ENCODE measurements at places on chromosomes 12 and 14.
A peak's percentile ranks its signal among the peaks of the same experiment; 100 is the strongest.

DNA sequence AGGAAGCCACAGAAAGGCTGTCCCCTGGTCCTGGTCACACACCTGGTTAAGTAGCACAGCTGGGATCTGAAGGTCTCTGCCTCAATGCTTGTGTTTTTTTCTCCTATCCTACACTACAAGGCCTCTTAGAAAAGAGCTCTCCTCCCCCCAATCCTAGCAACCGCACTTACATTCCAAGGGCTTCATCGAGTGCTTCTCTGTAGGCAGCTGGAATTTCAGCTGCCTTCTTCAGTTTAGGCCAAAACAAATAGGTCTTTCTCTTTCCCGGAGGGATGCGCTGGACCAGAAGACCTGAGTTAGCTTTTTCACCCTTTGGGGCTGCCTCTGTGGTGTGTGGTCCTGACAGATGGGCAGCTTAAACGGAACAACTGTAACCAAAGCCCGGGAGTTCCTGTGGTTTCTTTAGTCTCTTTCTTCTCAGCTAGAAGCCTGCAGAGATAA, 109.7 kb downstream of the GPATCH2L start:
- DNase-seq: no peak

GRCh38 chr12:121576851-121577391, 3.9 kb downstream of the KDM2B start:
- peak; percentile 95 for DNase-seq

DNA sequence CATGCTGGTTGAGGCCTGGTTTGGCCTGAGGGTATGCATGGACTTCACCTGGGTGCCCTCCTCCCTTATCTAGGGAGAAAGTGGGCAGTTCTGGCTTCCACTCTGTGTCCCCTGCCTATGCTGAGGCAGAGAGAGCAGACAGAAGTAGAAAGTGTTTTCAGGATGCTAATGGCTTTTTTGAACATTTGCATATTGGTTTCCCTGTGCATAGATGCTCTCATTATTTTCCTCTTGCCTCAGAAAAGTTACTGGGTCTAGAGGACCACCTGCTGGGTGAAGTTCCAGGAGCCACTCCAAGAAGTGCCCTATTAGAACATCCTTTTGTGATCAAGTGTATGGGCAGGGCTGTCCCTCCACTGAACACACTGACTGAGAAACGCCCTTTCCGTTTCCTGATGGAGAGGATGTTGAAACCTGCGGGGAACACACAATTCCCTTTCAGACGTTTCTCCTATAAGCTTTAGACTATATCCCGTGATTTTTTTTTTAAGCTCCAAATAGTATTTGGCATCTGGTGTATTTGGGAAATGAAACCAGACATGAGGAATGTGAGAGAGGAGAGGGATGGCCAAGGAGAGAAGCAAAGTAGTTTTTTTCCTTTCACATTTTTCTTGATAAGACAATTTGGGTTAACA, 66.6 kb downstream of the DAAM1 start:
- no peak for DNase-seq

DNA sequence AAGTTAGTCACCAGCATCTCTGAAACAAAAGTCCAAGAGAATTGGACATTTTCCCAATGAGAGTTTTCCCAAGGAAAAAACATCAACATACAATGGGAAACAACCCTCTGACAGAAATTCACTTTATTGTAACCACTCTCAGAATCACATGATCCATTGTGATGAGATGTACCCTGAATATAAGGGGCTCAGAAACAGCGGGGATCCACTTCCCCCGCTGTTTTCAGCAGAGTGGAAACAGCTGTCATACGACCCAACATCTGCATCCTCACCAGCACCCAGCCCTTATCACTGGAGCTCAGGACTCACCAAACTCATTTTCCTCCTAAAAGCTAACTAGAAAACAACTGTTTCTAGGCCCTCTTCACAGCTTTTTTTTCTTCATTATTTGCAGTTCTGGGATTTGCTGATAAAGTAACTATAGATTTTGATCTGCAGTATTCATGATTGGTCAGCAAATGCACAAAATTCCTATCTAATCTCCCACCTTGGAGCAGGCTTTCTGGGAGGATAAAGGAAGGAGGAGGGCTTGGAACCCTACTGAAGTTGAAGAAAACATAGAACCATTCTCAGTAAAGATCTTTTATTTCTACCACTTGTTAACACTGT, 31.3 kb downstream of the CORO1C start:
- no peak for DNase-seq

GRCh38 chr12:1252758-1253157, 261.7 kb downstream of the ERC1 start:
- DNase-seq: no peak

DNA sequence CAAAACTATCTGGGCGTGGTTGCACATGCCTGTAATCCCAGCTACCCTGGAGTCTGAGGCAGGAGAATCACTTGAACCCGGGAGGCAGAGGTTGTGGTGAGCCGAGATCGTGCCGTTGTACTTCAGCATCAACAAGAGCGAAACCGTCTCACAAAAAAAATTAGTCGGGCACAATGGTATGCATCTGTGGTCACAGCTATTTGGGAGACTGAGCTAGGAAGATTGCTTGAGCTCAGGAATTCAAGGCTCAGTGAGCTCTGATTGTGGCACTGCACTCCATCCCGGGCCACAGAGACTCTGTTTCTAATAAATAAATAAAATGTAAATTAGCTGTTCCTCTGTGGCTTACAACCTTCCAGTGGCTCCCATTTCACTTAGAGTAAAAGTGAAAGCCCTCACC, 28.0 kb downstream of the RCOR1 start:
- peak; percentile 79 for DNase-seq

GRCh38 chr12:128823216-128823915, 392 bp downstream of the SLC15A4 start:
- no peak for DNase-seq

GRCh38 chr14:94663965-94664704, 51.9 kb downstream of the SERPINA3 start:
- no peak for DNase-seq

DNA sequence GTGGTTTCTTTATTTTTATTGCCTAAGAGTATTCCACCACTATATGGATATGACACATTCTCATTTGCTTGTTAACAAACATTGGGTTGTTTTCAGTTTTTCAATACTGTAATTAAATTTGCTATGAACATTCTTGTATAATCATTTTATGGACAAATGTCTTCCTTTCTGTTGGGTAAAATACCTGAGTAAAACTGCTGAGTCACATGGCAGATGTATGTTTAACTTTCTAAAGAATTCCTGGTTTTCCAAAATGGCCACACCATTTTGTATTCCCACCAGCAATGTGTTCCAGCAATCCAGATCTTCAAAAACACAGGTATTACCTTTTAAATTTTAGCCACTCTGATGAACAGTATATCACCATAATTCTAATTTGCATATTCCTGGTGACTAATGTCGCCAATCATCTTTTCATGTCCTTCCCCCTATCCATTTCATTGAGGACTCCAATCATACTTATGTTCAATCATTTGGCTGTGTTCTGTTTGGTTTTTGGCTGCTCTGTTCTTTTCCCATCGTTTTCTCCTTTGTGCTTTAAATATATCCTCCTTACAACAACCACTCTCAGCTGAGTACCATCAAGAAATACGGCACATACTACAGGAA, 36.0 kb downstream of the CDK17 start:
- DNase-seq: no peak

DNA sequence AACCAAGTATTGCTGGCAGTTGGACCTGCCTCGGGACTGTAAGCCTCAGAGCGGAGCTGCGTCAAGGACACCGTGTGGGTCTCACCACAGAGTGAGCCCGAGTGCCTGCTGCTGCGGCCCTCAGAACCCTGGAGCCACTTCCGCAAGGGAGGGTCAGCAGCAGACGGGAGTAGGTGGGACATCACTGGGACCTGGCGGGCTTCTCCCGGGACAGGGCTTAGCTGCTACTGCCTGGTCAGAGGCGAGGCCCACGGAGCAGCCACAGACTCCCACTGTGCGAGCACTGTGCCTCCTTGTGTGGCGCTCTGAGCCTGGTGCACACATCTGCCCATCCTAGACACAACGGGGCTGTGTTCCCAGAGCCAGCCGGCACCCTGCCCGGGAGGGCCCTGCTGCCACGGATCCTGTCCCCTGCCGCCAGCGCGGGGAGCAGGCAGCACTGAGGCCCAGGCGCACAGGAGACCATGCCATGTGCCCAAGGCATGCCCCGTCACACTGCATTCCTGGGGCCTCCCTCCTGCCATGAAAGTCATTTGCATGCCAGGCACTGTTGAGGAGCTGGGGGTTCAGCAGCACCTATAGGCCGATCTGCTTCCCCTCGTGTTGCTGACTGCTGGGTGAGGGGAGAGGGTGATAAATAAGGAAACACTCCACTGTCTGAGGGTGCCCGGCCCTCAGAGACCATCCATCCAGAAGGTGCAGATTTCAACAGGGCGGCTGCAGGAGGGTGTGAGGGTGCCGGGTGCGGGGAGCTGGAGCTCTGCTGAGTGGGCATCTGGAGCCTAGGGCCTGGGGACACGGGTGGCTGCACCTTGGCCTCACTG, 10.0 kb downstream of the HIP1R start:
- DNase-seq: no peak

GRCh38 chr12:7694556-7695236, 879 bp downstream of the GDF3 start:
- no peak for DNase-seq

DNA sequence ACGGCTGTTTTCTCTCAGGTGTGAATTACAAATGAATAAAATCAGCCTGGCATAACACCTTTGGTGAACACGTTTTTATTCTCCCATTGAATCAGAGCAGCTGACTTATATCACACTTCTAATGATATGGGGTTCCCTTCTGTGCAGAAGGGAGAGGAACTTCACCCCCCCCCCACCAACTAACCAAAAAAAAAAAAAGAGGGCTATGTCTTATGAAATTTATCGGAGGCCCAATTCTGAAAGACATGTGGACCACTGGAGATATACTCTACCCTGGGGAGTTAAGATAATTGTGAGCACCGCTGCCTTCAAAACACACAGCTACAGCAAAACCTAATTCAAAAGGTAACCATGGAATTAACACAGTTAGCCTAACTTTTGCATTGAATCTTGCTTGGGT, 4.6 kb downstream of the BCL11B start:
- no peak for DNase-seq

DNA sequence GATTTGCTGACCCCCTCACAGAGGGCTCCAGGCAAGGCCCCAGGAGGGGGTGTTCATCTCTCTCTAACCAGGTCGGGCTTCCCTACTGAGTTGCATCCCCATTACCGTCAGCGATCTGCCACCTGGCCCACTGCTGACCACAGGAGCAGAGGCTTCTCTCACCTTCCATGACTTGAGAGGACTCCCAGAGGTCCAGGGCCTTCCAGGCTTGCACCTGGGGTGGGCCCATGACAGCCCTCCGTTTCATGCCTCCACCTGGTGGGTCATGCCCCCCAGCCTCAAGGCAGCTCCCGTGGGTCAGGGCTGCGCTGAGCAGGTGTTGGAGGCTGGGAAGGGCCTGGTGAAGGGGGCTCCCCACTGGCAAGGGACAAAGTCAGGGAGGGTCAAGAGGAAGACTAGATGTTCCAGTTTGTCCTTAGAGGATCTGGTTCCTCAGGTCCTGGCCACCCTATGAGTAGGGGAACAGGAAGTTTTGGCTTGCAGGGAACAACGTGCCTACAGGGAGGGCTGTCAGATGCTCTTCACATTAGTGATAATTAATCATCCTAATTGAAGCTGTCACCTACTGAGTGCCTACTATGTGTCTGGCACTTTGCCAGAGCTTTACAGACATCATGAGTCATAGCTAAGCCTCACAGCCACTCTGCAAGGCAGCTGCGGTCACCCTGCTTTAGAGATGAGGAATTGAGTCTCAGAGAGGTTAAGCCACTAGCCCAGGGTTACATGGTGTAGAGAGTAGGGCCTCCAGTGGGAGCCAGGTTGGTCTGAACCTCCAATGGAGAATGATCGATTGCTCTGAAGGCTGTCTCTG, 13.8 kb downstream of the NFKBIA start:
- peak; percentile 47 for DNase-seq

DNA sequence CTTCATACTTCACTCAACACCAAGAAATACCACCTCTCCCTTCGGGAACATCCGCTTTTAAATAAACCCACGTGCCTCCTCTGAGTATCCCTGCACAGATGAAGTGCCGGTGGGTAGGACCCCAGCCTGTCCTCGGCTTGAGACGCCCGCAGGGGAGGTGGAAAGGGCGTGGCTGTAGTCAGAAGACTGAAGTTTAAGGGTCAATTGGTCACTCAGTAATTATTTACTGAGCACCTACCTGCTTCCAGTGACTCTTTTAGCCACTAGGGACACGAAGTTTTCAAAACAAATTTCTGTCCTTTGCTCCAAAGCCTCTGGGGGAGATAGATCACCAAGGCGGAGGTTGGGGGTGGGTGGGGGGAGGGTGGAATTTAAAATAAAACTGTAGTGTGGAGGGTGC, 309.4 kb downstream of the VRK1 start:
- DNase-seq: no peak

DNA sequence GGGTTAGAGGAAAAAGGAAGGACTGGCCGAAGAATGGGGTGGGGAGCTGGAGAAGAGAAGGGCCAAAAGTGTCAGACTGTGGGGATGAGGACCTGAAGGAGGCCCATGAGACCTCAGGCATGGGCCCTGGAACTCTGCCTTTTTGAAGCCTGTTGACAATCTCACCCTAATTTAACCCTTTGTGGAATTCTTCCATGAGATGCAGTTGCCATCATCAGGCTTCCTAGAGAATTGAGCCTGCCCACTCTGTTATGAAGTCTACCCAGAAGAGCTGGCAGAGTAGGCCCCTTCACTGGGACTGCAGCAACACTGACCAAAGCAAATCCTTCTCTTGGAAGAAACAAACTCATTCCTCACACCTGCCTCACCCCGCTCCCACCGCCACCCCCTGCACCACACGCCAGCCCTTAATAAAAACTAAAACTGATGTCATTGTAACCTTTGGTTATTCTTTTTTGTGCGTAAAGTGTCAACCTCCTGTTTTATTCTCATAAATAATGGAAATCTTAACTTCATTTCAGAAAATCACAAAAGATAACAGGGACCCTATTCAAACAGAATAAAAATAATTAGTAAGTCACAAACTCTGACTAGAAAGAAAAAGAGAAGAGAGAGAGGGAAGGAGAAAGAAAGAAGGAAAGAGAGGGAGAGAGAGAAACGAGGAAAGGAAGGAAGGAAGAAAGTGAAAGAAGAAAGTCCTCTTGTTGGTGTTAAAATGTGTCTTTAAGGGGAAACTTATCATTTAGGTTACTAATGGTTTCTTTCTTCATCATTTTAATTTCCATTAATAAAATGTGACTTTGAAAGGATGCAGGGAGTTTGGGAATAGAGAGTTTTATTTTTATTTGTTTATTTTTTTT, 61.3 kb downstream of the CRADD start:
- DNase-seq: no peak

DNA sequence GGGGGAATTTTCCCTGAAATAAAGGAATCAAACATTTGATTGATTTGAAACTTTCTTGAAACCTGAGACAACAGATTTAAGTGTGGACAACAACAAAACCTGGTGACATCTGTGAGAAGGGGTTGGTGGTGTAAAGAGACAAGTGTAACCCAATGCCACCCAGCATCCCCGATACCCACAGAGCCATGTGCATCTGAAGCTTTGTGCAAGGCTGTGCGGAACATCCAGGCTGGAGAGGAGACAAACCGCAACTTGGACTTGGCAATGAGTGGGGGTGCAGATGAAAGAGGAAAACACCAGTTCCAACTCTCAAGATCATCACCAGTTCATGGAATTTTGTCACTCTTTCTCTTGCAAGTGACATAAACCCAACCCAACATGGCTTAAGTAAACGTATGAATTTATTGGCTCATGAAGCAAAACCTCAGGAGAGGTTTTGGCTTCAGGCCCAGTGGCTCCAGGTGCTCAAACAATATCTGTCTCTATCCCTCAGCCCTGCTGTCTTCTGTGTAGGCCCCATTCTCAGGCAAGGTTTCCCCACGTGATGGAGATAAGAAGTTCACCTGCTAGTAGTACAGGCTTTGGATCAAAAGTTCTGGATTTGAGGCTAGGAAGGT, 55.2 kb upstream of the NTF3 start:
- DNase-seq: no peak

GRCh38 chr14:77738559-77739250, 22.3 kb downstream of the SNW1 start:
- DNase-seq: peak; percentile 36
